Activated CD8-positive, alpha-beta memory T cell treated with anti-CD3 and anti-CD28 coated beads for 48 hours (primary cell): ENCODE measurements at places on chromosomes 5 and 9.
A peak's percentile ranks its signal among the peaks of the same experiment; 100 is the strongest.

DNA sequence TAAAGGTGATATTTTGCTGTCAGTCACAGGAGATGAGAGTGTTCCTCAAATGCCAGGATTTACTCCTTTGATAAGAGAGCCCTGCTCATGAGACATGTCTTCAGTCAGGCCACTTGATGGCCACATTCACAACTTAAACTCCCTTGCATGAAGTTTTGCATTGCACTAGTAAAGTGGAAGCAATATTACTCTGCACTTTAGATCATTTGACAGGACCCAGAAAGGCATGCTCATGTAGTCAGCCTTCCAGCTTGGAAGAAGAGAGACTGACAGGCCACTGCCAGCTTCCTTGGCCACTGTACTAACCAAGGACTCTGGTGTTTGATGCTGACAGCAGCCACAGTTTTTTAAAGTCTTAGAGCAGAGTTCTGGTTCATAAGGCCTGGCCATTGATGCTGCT is 42.6 kb downstream of the NPR3 start:
- DNase-seq = no peak

DNA sequence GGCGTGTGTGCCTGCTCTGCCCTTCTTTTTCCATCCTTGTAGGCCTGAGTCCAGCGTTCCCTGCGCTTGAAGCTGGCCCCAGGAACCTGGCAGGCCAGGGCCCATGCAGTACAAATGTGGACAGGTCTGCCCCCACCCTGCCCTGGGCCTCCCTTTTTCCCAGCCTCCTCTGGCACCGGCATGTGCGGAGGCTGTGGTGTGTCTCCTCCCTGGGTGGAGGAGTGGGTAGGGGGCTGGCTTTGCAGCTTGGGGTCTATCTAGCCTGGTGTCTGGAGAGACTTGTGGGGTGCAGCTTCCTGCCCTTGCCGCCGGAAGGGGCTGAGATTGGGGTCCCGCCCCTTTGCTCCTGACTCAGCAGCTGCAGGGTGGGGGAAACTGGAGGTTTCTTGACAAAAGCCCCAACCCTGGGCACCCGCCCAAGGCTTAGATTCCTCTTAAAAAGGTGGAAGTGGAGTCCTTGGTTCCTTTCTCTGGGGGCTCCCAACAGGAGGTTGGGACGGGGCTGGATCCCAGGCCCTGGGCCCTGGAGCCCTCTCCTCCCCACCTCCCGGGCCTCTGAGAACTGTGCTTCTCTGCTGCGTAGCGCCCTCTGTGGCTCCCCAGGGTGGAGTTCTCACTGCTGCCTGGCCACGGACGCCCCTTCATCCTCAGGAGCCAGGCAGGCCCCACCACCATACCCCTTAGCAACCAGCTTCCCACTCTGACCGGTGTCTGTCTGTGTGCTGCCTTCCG is 18.0 kb downstream of the RXRA start:
- DNase-seq = peak; percentile 20

- no peak for DNase-seq
These were observed 472.3 kb downstream of the LRRC70 start for GRCh38 chr5:63050916-63051315.

DNA sequence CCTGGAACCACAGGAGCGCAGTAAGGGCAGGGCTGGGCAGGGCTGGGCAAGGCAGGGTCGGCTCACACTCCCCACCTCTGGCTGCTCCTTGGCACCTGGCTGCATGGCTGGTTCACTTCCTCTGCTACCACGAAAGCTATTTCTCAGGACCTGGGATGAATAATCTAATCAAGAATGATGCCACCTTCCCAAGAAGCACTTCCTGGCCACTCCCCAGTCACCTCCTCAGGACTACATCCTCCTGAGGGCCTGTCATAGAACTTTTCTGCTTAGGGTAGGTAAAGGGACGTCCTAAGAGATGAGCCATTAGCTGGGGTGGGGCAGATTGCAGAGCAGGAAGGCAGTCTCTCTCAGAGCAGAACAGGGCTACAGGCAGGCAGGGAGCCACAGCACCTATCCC is 288.2 kb upstream of the MAP3K1 start:
- no peak for DNase-seq

GRCh38 chr5:88870285-88870684 is 12.7 kb downstream of the MEF2C start:
- no peak for DNase-seq

DNA sequence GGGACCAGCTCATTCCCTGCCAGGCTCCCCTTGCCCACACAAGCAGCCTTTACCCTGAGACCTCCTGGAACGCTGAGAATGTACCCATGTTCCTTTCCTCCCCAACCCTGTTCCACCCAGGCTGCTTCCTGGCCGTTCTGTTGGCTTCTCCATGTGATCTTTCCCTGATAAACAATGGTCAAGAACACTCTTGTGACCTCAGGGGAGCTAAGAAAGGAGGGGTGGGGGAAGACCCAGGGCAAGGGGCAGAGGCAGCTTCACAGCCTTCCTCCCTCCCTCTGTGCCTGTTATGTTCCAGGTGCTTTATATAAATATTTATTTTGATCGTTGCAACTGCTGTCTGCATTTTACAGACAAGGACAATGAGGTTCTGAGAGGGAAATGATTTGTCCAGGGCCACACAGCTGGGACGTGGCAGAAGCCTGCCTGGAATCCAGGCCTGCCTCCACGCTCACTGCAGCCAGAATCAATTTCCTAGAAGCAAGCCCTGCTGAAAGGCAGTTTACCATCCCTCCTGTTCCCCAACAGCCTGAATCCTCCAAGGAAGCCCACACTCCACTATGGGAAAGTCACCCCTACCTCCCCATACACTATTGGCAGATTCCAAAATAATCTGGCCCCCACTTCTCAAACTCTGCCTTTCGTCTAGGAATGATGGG is 3.9 kb downstream of the SHROOM1 start:
- DNase-seq = no peak

DNA sequence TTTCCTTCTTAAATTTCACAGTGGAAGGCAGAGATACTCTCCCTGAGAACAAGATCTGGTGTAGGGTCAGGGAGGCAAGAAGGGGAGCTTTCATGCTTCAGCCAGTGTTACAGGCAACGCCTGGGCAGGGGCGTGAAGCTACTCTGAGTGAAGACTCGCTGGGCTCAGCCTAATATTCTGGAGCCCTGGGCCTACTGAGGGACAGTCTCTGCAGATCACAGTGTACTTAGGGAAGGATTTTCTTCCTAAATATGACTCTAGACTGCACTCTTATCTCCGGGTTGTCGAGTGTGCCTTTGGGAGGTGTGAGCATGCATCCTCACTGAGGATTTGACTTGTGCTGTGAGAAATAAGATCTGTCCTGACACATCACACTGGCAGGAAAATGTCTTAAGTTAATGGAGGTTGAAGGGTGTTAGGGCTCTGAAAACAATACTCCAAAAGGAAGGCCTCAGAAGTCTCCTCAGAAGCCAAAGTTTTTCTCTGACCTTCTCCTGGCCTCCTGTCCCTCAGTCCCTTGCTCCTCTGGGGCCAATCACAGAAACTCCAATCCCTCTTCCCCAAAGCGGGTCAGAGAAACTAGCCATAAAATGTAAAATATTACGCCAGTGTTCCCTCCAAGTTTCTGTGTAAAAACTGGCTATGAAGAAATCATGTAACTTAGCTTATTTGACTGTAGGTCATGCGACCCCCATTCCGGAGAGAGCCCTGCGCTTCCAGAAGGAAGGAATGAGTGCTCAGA is 156.8 kb upstream of the TBC1D2 start:
- no peak for DNase-seq

DNA sequence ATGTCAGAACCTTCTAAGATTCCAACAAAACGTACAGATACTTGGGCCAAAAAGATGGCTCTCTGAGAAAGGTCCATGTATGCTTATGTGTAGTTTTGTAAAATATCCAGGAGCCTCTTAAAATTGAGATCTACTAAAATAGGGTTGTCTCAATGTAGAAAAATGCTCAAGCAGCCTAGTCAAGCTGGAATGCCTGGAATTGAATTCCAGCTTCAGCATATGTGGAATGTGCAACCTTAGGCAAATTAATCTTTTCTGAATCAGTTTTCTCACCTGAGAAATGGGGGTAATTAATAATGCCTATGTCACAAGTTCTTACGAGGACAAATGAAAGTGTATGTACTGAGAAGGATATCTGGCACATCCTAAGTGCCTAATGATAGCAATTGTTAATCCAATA is 662.4 kb downstream of the DTWD2 start:
- no peak for DNase-seq

DNA sequence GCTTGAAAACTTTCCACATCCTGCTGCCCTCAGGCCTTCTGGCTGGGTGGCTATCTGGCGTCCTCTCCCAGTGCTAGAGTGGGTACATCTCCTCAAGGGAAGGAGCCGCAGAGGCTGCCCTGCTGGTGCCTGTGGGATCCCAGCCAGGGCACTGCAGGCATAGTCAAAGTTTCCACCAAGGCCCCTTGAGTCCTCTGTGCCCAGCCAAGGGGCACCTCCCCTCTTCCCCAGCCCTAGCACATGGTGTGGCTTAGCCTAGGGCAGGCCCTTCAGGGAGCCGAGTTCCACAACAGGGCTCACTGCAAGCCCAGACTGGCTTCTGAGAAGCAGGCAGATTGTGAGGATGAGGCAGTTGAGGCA is 103.2 kb downstream of the RGS3 start:
- DNase-seq = no peak
